ENCODE measurements at places on chromosomes 3 and 15.

GRCh38 chr15:27619204-27619603 is 479.9 kb downstream of the OCA2 start:
- no peak for DNase-seq

DNA sequence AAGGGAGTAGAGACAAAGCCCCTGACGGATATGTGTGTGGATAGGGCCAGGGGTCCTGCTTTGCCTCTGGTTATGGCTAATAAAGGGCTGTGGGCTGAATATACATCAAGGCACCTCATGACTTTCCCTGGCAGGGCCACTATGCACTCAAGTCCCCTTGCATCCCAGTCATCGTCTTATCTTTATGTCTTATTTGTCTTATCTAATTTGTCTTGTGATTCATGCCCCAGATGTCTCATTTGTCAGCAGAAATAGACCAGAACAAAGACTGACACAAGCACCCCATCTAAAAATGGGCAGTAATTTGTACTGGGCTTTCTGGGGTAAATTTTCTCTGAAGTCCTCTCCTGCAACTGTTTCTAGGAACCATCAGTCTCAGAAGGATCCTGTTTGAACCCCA is 68.6 kb downstream of the ITGA11 start:
- no peak for DNase-seq

DNA sequence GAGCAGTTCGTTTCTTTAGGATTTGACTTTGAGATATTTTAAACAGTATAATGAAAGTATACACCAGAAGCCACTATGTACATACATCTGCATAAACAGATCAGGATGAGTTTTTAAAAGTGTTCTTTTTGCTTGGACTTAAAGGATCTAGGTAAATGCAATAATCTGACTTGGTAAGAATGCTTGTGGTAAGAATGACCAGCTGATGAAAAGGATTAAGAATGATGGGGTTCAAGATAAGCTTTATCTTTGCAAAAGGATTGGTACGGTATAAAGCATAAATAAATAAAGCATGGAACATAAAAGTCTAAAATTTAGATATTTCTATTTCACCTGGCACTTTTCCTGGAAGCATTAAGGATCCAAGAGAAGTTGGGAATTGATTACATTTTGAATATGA is 9.8 kb upstream of the MME start:
- DNase-seq: no peak

GRCh38 chr15:39413558-39413957 is 167.3 kb upstream of the THBS1 start:
- DNase-seq: no peak

DNA sequence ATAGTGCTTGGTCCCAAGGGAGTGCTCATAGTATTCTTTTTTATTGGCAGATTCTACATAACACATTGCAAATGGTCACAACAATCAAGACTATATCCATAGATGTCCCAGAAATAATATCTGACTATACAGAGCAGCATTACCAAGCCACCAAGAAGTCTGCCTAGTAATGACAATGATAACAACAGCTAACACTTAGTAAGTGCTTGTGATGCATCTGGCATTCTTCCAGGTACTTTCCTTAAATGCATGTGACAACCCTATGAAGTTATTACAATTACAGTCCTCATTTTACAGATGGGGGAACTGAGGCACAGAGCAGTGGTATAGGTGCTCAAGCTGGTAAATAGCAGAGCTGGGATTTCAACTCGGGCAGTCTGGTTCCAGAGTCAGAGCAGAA is 49.6 kb upstream of the ICE2 start:
- DNase-seq: no peak

DNA sequence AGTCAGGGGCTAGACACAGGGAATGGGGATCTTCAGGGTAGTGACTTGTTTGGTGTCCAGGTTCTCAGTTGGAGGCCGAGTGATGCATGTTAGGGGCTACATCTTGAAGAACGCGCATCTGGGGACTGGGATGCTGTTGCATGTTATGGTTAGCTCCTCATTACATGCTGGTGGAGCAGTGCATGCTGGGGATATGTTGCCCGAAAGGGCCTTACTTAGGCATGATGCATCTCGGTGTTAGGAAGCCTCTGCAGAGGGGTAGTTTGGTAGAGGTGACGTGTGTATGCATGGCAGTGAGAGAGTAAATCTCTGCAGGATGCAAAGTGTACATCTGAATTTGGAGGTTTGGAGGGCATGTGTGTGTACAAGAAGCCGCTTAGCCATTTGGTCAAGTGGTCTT is 2.4 kb downstream of the EIF4G1 start:
- no peak for DNase-seq

Measured in NCI-H2029 treated with DMSO at 0.1 percent for 48 hours (cell line).